Brain (organoid and tissue), 16 donors: ENCODE measurements at places on chromosomes 13 and 19.

DNA sequence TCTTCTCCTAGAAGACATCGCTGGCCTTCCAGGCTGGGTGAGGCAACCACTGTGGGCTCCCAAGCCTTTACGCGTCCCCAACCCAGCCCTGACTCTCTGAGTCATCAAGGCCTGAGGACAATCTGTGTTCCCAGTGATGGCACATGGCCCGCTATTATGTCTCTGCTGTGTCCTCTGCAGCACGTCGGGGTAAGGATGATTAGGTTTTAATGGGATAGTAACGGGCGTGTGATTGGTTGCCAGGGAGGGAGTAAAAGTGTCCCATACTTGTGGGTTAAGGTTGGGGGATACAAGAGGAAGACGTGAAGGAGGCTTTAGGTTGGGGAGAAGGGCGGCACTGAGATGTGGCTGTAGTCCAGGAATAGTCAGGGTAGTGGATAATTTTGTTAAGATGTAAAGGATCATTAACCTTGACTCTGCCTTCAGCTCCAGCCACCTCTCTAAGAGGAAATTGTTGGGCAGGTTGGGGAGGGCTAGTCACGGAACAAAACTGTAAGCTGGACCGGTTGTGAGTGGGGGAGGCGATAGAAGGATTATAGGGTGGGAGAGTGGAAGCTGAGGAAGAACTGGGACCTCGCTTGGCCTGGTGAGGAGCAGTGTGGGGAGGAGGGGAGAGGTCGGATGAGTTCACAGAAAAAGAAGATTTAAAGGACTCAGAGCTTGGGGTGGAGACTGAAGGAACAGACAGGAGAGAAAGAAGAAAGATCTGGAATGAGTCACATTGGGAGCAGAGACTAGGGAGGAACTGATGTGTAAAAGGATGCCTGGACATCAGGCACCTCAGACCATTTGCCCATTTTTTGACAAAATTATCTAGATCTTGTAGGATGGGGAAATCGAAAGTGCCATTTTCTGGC lies 27.9 kb upstream of the IGFL1 start:
- no peak for DNase-seq

DNA sequence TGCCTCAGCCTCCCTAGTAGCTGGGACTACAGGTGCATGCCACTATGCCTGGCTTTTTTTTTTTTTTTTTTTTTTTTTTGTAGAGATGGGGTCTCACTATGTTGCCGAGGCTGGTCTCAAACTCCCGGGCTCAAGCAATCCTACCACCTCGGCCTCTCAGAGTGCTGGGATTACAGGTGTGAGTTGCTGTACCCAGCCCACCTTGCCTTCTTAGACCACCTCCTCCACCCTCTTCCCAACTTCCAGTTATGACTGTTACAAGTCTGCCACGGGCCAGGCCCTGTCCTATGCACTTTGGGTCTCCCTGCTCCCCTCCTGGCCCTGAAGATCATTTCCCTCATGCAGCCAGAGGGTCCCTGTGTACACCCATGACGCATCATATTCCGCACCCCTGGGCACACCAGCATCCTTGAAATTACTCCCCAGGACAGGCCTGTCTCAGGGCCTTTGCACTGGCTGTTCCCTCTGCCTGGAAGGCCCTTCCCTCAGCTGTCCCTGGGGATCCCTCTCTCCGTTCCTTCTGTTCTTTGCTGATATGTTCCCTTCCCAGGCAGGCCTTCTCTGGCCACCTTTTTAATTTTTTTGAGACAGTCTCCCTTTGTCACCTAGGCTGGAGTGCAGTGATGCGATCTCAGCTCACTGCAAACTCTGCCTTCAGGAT lies 3.0 kb downstream of the LGALS4 start:
- no peak for DNase-seq

DNA sequence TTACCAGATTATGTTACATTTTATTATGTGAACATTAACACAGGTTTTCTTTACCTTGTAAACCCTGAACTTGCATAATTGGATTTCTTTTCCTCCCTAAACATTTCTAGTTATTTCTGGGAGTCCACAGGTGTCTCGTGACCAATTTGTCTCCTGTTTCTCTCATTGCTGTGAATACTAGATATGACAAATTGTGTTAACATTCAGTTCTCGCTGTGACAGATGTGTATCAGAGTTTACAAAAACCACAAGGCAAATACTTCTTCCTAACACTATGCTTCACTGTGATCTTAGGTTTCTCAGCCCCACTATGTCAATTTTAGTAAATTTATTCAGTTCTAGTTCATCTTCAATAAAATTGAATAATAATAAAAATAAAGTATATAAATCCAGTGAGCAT lies 1554.9 kb downstream of the EFNB2 start:
- no peak for DNase-seq

GRCh38 chr13:50144246-50145160 lies 129.3 kb downstream of the KCNRG start:
- DNase-seq = no peak

- DNase-seq = peak; percentile 92
Measured at GRCh38 chr13:105906746-105907145, 628.7 kb downstream of the EFNB2 start.

DNA sequence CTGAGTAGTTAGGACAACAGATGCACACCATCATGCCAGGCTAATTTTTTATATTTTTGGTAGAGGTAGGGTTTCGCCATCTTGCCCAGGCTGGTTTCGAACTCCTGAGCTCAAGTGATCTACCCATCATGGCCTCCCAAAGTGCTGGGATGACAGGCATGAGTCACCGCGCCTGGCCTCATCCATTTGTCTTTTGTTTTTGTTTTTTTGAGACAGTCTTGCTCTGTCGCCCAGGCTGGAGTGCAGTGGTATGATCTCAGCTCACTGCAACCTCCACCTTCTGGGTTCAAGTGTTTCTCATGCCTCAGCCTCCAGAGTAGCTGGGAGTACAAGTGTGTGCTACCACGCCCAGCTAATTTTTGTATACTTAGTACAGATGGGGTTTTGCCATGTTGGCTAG lies 57.0 kb downstream of the DNM2 start:
- no peak for DNase-seq

- peak; percentile 89 for DNase-seq
Measured at GRCh38 chr13:73740666-73741065, 393.5 kb downstream of the KLF12 start.

DNA sequence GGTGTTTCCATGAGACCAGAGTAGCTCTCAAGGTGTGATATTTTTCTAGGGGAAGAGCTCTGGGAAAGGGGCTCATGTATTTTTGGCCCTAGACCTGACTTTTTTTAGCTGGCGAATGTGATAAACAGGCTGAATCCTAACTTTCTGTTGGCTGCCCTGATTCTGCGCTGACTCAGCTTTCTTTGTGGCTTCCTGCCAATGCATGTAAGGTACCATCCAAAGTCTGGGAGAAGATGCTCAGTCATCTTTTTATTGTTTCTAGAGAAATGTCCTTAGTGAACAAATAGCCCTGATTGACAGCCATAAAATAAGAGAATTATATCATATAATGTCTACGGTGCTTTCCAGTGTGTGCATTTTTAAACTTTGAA lies 113.6 kb upstream of the MBNL2 start:
- no peak for DNase-seq

GRCh38 chr19:7349231-7349591 lies 474 bp downstream of the ARHGEF18 start:
- DNase-seq = no peak

DNA sequence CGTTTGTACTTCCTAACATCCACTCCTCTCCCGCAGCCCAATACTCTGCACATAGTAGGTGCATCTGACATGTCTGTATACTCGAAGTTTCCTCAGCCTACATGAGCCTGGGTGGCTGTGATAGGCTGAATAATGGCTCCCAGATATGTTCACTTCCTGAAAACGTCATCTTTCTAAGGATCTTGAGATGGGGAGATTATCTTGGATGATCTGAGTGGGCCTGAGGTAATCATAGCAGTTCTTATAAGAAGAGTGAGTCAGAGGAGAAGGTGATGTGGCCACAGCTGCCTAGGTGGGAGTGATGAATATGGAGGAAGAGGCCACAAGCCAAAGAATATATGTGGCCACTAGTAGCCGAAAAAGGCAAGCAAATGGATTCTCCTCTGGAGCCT lies 84.2 kb downstream of the AKAP11 start:
- DNase-seq = no peak

GRCh38 chr19:56966225-56966696 lies 125.7 kb upstream of the PEG3 start:
- peak; percentile 47 for DNase-seq

- no peak for DNase-seq
Measured at GRCh38 chr19:41552558-41552957, 23.4 kb upstream of the CEACAM21 start.

- DNase-seq = no peak
Measured at GRCh38 chr13:110298505-110299282, 8.3 kb downstream of the COL4A1 start.

- DNase-seq = no peak
Measured at GRCh38 chr19:30144242-30144758, 202.3 kb downstream of the URI1 start.

DNA sequence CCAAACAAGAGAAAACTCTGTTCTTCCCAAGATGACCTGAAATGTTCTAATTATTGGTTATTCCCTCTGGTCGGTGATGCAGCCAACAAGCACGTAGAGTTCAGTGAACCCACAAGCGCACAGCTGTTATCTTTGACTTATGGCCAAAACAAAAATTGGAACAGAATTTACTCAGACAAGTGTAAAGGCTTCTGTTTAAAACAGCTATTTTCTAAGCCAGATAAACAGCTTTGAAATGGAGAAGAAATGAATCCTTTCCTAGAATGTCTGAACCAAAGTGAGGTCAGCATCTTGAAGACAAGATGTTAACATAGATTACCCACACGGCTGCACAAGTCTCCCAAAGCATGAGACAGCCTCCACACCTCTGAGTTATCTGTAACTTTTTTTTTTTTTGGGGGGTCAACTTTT lies 669.2 kb downstream of the DIAPH3 start:
- DNase-seq = peak; percentile 62

DNA sequence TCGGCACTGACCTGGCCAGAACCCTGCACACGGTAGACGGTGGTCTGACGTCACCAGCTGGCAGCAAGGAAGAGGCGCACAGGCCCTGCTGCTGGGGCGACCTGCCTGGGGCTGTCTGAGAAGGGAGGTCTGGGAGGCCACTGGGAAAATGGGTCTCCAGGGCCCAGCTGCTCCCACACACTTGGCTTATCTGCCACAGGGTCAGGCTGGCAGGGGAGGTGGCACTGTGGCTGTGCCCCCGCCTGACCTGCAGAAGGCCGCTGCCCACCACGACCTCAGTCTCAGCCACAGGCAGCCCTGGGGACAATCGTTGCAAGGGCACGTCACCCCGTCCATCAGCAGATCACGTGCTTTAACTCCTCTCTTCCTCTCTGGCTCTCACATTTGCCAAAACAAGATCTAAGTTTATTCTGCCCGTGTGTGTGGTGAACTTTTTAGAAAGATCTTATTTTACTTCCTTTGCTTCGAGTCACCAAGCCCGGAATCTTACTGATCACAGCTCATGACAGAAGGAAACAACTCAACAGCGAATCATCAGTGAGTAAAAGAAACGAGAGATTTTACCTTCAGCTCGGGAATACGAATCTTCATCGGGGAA lies 45.2 kb upstream of the RANBP3 start:
- DNase-seq = no peak

DNA sequence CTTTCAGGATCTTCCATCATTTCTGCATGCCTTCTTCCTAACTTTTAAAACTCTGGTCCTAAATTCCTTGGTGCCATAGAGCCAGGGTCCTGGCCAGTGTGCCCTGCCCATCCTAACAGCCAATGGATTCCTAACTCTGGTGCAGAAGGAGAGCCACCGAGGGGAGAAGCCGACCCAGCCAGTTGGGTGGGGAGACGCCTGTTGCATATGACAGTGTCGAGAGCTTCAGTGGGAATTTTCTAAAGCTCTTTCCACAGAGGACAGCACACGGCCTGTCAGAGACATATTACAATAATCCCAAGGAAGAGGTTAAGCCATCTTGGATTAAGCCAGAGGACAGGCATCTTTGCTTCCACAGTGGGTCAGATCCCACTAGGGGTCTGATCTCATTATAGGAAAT lies 180.4 kb downstream of the ZNF536 start:
- no peak for DNase-seq

GRCh38 chr19:3365836-3366752 lies at the start of gene NFIC:
Gene NFIC, plus strand, starts transcription at chr19:3366583. Its CDS starts 54 bp downstream, at chr19:3366637.
- no peak for DNase-seq

- DNase-seq = peak; percentile 85
Measured at GRCh38 chr19:664913-665443, 2.0 kb upstream of the RNF126 start.

DNA sequence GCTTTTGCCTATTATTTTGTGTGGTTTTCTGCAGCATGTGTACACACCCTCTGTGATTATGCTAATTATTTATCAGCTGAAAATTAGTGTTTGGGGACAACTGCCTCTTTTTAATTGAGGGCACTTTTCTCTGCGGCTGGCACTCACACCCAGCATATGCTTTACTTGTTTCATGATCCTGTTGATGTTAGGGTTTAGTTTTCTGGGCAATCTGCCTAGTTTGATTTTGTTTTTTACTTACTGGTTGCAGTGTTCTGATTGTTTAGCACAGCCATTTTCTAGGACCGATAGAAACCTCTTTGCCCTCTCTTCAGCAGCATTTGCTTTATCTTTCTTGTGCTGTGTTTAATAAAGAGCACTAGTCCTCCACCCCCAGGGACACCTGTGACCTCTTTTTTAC lies 161.6 kb downstream of the PAN3 start:
- peak; percentile 75 for DNase-seq

DNA sequence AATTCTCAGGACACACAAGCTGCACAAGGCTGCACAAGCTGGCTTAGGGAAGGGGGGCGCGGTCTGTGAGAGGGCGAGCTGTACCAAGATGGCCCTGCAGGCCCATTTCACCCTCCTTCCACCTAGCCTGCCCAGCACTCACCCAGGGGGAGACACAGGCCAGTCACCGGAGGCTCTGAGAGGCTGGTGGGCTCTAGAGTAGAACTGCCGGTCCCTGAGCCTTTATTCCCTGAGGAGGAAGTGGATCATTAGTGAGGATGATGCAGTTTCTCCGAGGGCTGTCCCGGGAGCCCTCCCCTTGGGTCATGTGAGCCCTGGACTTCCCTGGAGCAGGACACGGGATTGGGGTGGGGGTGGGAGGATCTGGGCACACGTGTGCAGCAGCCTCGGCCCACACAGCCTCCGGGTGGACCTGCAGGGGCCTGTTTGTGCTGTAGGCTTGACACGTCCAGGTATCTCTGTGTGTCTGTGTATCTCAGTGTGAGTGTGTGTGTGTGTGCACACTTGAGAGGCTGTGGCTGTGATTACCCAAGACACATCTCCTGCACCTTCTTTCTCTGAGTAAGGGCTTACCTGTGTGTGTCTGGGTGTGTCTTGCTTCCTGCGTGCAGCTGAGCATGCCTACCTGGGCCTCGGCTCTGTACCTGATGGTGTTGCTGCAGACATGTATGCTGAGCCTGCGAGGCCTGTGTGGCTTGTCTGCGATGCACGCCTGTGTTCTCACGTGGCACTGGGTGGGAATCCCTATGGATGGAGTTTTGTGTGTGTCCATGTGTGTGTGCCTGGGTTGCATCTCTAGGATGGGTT lies at the start of gene ACP5:
Gene ACP5 (minus strand): TSS at position 195 of the 807 bp plus-strand sequence. CDS start 328 bp downstream, outside the sequence.
- DNase-seq = no peak

GRCh38 chr13:27826379-27827353 lies 34.4 kb downstream of the GSX1 start:
- peak; percentile 94 for DNase-seq

GRCh38 chr13:111472559-111473460 lies 152.4 kb downstream of the TEX29 start:
- DNase-seq = no peak
